ENCODE measurements at places on chromosomes 16 and 17.
A peak's percentile ranks its signal among the peaks of the same experiment; 100 is the strongest.

DNA sequence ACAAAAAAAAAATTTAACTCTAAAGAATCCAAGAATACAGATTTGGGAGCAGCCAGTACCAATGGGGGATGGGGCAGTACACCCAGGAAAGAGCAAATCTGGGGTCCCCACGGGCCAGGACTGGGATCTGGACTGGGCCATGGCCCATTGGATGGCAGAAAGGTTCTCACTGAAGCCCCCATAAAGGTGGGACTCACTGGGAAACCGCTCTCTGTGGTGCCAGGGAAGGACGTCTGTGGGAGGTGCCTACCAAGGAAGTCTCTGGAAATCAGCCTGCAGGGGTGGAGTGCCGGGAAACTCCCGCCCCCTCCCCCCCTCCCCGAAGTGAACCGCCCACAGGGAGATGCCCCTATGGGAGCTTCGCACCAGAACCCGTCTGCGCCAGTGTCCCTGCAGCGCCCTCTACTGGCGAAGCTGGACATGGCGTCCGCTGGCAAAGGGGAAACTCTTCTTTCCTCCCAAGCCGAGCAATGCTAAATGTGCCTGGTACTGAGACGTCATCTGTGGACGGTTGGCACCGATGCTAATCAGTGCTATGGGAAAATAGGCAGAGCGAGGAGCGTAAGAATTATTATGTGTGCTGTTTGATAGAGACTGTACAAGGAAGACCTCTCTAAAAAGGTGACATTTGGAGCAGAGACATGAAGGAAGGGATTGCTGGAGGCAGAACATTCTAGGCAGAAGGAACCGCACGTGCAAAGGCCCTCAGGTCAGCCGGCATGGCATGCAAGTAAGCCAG is 671.1 kb downstream of the WWOX start:
- peak; percentile 89 for DNase-seq

GRCh38 chr16:69838489-69838888 is 76.4 kb downstream of the WWP2 start:
- no peak for DNase-seq

GRCh38 chr16:81107511-81107910 is 11.3 kb upstream of the GCSH start:
- no peak for DNase-seq

- no peak for DNase-seq
Observed at GRCh38 chr16:266258-267164, 9.2 kb downstream of the RGS11 start.

DNA sequence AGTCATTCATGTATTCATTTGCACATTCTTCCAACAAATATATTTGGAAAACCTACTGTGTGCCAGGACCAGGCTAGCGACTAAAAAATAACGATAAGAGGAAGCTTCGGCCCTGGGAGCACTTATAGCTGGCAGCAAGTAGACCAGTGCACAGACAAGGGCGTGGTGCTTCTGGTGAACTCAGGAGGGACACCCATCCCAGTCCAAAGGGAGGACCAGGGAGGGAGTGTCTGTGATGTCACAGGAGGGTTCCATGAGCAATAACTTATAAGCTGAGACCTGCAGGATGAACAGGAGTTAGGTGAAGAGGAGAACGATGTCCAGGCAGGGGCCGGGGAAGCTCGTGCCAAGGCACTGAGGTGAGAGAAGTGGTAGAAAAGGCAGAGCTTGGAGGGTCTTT is 17.4 kb upstream of the PHOSPHO1 start:
- DNase-seq = no peak

DNA sequence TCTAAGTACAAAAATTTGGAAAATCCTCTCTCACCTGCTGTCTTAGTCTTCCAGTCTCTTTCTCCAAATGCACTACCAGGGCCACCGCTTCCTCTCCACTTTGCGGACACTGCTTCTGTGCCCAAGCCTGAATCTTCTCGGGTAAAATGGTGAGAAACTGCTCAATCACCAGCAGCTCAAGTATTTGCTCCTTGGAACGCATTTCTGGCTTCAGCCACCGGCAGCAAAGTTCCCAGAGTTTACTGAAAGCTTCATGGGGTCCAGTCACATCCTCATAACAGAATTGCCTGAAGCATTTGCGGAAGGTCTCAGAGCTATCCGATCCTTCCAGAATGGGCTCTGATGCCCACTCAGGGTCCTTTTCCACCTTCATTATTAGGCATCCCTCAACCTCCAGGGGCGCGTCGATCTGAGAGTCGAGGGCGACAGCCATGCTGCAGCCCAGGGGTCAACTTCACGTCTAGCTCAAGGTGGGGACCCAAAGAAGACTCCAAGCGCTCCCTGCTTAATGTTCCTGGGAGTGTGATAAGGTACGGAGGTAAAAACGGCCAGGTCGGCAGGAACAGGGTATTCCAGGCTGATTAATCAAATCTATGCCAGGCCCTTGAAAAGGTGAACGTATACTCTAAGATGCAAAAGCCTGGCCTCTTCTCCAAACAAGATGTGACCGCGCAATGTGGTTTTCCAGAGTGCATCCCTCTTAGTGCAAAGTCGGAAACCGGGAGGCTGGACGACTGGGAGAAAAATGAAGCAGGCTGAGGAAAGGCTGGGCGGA is 763 bp downstream of the ZKSCAN2 start:
- DNase-seq = no peak

DNA sequence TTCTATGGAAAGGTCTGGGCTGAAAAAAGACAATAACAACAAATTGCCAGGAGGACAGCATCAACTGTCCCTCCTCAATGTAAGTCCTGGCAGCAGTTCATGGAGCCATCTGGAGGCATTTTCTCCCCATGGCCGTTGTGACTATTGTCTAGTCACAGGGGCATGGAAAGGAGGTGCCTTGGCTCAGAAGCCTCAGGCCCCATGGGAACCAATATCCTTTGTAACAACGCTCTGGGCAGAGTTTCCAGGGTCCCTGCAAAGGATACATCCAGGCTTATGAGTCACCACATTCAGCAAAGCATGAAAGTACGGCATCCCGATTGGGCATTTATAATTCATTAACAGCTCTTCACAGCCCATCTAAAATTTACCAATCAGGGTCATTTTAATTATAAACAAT is 85.2 kb downstream of the GLG1 start:
- no peak for DNase-seq

DNA sequence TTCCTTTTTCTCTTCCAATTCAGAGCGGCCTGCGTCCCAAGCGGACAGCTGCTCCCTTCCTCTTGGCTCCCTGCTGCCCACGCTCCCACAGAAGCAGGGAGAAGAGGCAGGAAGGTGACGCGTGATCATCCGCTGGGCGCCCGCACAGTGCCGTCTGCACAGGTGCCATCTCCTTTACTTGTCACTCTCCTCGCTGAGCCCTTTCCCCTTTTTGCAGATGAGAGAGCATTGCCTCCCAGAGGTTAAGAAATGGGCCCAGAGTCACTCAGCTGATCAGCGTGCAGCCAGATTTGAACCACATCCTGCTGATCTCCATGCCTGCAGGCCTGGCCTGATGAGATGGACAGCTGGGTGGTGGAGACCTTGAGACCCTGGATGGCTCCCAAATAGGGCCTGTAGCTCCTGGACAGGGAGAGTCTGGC is 299.8 kb downstream of the SEC14L1 start:
- DNase-seq = no peak

DNA sequence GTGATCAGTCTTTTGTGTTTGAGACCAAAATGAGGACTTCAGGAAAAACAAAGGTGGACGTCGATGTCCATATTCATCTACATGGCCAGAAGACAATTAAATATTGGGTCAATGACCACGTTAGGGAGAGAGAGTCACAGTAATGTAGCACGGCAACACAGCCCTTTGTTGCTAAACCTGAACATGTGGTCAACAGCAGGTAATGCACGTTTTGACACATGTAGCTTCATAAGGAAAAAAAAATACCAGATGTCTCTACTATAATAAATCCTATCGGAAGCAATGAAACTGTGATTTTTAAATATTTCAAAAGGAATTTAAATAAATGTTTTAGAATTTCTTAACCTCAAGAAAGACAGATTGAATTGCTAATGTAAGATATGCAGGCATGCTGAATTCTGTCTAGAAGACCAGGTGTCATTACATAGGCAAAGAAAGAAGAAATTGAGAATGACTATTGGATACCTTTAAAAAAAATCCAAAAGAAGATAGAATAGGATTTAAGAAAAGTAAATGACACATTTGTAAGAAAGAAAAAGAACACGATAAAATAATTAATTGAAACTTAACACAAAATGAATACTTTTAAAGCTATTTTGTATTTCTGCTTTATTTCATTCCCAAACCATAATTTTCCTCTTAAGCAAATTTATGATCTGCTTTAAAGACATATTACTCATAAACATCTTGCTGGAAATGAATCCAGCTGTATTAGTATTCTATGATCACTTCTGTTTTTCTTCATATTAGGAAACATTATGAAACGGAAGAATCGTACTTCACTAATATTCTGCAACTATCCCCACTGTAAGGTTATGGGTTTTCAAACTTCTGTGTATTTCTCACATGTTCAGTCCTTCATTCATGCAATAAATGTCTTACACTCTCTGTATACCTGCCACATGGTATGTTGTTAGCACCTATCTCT is 30.1 kb downstream of the ABCA8 start:
- DNase-seq = no peak

DNA sequence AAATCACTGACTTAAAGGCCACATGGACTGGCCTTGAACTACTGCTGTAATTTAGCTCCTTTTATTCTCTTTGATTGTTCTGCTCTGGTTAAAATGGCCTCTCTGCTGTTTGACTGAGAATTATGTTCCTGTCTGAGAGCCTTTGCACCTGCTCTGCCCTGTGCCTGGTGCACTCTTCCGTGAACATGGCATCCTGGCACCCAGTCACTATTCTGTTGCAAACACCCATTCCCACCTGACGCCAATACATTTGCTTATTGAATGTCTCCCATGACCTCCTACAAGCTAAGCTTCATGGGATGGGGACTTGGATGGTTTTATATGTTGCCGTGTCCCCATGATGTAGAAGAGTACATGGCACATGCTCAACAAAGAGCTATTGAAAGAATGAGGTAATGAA is 20.1 kb downstream of the HSD17B2 start:
- DNase-seq = no peak

DNA sequence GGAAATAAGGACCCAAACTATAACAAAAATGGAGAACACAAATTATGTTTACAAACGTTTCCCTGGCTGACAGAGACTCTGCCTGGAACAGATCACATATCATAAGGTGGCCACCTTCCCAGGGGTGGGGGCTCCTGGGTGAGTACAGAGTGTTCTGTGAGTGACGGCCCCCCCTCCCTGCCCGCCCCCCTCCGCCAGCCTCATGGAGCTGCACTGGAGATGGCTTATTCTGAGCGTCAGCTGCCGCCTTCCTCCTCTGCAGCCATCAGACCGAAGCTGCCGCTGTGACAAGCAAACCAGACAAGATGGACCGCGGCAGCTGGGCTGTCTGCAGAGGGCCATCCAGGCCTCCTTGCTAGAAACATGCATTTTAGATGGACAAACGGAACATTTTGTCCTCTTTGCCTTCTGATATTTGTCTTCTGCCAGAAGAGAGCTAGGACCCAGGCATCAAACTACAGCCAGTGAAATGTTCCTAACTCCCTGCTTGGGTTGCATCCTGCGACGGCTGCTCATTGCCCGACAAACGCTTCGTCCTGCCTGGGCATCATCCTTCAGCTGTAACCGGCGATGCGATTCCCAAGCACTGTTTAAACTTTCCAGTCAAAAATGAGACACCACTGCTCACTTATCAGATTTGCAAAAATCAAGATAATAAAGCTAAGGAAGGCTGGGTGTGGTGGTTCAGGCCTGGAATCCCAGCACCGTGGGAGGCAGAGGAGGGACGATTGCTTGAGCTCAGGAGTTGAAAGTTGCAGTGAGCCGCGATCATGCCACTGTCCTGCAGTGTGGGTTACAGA is 15.3 kb upstream of the RPTOR start:
- no peak for DNase-seq

- DNase-seq = no peak
Observed at GRCh38 chr17:49926886-49927285, 42.1 kb upstream of the DLX4 start.

GRCh38 chr16:72739577-72739976 is 308.4 kb downstream of the ZFHX3 start:
- no peak for DNase-seq

DNA sequence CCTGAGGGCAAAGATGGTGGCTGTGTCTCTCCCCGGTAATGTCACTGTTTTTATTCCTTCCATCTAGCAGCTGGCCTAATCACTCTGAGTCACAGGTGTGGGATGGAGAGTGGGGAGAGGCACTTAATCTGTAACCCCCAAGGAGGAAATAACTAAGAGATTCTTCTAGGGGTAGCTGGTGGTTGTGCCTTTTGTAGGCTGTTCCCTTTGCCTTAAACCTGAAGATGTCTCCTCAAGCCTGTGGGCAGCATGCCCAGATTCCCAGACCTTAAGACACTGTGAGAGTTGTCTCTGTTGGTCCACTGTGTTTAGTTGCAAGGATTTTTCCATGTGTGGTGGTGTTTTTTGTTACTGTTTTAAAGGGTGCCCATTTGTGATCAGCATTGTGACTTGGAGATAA is 5.5 kb upstream of the RAPGEFL1 start:
- no peak for DNase-seq

GRCh38 chr16:50299508-50300105 is 33.3 kb downstream of the ADCY7 start:
- DNase-seq = no peak

DNA sequence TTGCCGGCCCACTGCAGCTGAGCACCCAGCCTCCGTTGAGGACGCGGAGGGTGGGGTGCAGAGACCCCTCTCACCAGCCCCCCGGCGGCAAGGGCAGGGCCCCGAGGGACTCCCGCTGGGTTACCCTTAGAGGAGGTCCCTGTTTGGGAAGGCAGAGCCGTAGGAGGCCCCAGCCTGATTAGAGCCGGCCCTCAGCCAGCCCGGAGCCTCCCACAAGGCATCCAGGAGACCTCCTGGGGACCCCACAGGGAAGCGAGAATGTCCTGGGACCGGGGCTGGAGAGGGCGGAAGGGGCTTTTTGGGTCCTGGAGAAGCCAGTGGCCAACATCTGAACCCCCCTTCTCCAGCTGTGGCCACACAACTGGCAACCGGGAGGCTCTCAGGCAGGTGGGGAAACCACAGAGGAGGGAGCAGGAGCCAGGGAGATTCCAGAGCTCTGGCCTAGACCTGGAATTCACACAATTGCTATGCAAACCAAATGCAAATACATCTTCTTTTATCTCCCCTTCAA is 21.7 kb upstream of the SP6 start:
- no peak for DNase-seq

GRCh38 chr17:3818786-3819185 is 17.8 kb upstream of the ITGAE start:
- DNase-seq = no peak

DNA sequence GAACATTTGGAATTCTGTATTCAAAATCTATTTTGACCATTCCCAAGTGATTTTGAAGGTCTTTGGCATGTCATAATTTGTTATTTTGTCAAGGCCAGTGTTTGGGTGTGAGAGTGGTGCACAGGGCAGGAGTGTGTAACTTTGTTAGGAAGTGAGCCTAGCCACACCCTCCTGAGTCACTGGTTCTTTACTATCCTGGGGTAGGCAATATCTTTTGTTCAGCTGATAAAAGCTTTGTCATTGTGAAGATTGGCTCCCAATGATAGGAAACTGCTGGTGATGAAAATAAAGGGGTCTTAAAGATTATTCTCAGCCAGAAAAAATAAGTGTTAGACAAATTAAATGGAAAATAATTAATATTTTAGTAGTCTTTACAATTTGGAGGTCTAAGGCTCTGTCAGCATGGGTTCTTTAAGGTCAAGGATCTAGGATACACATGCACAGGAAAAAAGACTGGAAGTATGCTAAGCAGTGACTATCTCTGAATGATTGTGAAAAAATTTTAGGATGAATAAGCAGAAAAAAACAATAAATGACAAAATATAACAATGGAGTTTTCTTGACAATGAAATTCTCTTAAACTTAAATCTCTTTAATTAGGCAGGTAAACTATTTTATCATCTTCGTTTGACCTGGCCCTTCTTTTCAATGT is 5.1 kb downstream of the UBN1 start:
- no peak for DNase-seq

- peak; percentile 28 for DNase-seq
Observed at GRCh38 chr16:66315210-66315825, 51.2 kb upstream of the CDH5 start.

Data from stimulated activated CD4-positive, alpha-beta T cell treated with anti-CD3 and anti-CD28 coated beads, Interleukin-4, amount 100 ng/mL, for 48 hours (primary cell).